ENCODE measurements at places on chromosomes 7 and 10.
A peak's percentile ranks its signal among the peaks of the same experiment; 100 is the strongest.

DNA sequence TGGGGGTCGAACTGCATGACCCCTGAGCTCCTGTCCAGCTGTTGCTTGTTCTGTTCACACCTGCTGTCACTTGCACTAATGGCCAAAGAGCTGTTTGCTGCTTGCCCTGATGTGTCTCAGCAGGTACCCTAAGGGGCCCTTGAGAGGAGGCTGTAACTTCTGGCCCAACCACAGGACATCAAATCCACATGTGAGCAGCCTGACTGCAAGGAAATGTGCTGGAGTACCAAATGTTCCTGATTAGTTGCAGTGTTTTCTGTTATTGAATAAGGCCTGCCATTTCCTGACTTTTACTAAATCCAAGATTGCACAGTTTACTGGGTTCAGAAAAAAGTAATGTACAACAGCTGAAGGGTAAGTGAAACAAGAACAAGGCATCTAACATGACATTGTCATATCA is 91.7 kb upstream of the IL6 start:
- no peak for DNase-seq

DNA sequence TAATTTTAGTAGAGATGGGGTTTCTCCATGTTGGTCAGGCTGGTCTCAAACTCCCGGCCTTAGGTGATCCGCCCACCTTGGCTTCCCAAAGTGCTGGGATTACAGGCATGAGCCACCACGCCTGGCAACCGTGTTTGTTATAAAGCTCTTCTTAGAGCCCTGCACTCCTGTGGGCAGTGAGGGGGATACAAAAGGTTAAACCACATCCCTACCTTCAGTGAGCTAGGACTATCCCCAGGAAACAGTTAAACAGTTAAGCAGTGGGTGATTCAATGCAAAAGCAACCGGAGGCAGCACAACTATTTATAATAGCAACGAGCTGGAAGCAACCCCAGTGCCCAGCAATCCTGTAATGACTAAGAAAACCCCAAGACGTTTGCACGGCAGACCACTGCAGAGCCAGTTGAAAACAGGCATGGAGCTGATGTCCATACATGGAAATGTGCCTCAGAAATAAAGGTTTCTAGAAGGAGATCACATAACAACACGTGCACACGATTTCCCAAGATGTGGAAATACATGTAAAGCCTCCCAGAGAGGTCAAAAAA is 107.2 kb upstream of the LYZL2 start:
- DNase-seq: no peak

- DNase-seq: peak; percentile 55
These were observed 16.8 kb upstream of the ABCB5 start for GRCh38 chr7:20598459-20599309.

- DNase-seq: no peak
These were observed 63.1 kb upstream of the NKX6-2 start for GRCh38 chr10:132848951-132849545.

GRCh38 chr10:21907436-21907835 is 96.1 kb downstream of the DNAJC1 start:
- DNase-seq: no peak

GRCh38 chr7:43938892-43939482 is 12.8 kb downstream of the UBE2D4 start:
- DNase-seq: no peak

GRCh38 chr7:100563809-100564400 is 9.8 kb downstream of the SAP25 start:
- peak; percentile 86 for DNase-seq

DNA sequence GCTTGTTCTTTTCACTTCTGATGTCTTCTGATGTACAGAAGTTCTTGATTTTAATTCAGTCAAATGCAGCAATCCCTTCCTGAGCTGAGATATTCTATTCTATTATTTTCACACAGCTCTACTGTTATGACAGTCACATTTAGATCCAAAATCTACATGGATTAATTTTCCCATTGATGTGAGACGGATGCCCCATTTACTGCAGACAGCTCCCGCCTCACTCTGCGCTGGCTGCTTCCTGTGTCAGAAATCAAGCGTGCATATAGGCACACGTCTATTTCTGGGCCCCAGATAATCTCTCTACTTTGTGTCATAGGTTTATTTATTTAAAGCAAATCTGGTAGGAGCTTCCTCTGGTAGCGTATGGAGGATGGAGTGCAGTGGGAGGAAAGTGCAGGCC is 6.7 kb downstream of the BNIP3 start:
- no peak for DNase-seq

- DNase-seq: no peak
These were observed 231.1 kb downstream of the ARHGAP12 start for GRCh38 chr10:31697271-31698180.

DNA sequence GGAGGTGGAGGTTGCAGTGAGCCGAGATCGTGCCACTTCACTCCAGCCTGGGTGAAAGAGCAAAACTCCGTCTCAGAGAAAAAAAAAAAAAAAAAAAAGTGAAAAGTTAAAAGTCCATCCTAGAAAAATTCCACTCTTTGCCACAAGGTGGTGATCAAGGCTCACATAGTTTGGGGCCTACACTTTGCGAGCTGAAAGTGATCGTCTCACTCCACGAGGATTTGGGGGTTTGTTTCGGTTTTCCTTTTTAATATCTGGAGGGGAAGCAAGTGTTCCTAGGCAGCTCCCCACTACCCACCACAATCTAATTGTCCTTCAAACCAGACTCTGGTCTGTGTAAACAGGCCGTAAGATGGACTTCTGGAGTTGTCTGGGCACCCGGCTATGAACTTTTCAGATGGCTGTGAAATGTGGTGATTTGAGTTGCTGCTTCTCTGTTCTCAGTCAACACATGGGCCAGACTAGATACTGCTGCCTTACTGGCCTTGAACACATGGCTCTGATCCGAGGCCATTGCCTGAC is 27.1 kb downstream of the PRLHR start:
- DNase-seq: peak; percentile 78

DNA sequence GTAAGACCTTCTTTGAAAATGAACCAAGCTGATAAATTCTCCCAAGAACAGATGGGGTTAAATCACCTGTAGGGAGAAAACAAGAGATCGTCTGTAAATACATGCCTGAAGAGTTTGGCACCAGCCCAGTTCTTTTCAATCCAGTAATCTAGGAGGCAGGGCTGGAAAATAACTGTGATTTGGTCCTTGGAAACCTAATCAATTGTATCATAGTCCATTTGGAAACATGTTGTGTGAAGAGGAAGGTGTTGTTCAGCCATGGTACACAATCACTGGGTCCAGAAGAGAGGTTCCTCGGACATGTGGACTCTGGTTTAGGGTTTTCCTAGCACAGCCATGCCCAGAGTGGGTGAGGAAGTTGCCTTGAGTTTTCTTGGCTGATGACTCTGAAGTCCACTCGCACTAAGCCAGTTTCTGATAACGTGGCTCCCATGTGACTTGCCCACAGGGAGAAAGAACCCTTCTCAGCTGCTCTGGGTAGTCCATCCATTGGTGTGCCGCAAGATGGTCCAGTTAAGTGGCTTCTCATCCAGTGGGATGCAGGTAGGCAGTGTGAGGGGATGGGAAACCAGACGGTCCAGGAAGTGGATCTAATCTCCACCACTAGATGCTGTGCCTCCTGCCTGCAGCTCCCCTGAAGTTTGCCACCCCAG is 5.1 kb downstream of the BLNK start:
- DNase-seq: no peak

Data from CD4-positive, alpha-beta T cell treated with Interleukin-17A for 1 hour (primary cell).